Naive thymus-derived CD8-positive, alpha-beta T cell (primary cell): ENCODE measurements at places on chromosomes 13 and 19.

- DNase-seq = no peak
Measured at GRCh38 chr13:39536274-39536673, 66.7 kb downstream of the LHFPL6 start.

DNA sequence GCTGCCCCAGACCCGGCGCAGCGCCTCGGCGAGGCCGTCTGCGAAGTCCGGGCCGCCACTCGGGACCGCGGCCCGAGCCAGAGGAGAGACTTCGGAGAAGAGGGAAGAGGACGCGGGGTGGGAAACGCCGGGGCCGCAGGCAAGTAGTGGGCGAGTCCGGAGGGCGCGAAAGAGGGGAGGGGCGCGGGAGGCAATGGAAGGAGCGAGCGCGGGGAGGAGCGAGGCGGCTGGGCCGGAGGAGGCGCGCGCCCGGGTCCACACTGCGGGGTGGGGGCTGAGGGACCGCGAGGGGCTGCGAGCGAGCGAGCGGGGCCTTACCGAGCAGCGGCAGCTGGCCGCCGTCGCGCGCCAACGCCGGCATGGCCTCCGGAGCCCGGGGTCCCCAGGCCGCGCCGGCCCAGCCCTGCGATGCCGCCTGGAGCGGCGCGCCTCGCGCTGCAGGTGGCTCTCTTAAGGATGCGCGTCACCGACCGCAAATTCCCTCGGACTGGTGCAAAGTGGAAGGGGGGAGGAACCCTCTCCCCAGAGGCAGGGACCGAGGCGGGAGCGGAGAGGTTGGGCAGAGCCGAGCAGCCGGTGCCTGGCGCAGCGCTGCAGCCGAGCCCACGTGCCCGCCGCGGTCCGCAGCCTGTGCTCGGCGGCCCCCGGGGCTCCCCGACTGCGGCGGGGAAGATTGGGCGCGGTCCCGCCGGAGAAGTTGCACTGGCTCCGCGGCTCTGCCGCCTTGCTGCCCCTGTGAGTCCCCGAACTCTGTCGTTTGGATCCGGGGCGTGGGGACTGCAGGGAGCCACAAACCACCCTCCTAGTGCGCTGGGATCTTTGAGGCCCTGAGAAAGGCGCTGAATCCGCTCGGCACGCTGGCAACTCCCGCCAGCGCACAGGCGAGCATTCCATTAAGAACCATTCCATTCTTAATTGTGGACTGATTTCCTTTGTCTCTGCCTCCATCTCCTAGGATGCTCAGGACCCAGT lies at the start of gene FLT3:
Gene FLT3, minus strand, starts transcription at position 427 of the 972 bp plus-strand sequence. Its CDS starts 66 bp downstream, at position 361.
- DNase-seq = peak; percentile 20

GRCh38 chr13:33284916-33285315 lies 639 bp downstream of the STARD13 start:
- no peak for DNase-seq

DNA sequence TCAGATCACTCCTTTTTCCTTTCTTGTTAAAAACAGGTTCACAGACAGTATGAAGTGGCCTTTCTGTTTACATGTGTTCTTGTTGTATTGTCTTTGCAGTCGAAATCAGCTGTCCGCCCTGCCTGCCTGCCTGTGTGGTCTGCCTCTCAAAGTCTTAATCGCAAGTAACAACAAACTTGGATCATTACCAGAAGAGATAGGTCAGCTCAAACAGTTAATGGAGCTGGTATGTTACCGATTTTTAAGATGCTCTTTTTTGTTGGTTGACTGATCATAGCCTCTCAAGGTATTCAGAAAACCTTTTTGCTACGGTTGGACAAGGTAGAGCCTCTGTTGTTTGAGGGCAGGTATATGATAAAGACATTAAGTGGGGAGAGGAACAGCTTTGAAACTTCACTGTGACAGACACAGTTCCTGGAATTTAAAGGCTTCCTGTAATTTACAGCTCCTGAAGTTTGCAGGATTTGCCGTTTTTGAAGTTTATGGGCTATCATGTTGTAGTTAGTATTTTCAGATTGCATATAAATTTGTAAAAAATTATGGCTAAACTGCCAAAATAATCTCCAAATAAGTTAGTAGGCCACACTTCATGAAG lies 116.1 kb downstream of the LRCH1 start:
- DNase-seq = no peak

DNA sequence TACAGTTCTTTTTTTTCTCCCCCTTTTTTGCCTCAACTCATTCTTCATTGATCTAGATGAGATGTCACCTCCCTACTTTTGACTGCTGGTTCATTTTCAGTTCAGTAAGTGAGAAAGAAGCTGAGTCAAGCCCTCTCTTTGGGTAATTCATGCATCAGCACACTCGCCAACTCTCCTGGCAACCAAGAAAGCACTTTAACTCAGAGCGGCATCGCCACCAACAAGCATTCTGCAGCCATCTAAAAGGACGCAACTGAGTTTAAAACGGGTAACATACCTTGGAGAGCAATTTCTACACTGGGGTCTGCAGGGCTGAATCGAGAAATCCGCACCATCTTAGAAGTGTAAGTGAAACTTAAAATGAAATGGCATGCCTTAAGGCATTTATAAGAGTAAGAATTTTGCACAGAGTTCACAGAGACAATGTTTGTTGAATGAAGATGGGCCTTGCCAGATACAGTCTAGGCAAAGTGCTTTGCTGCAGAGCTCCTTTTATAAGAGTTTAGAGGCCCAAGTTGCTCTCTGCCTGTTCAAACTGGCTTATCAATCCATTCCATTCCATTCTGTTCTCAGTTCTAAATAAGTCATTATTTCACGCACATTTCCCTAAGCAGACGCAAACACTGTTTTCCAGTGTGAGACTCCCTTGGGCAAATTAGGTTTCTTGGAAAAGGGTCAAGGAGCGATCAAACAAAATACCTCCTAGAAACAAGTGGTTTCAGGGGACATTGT lies 338.0 kb downstream of the ENOX1 start:
- no peak for DNase-seq

GRCh38 chr13:39918620-39919236 lies 263.3 kb downstream of the COG6 start:
- DNase-seq = no peak
